ENCODE measurements at places on chromosomes 1 and 21. TPM values are rescaled to one million over a fixed set of nuclear protein-coding genes. Genes with fewer than 3 reads are reported as not detected.

Gene PDZK1
- total RNA-seq = not detected

Gene CTSS
- total RNA-seq = 53.4 TPM

Gene MCOLN2
- 37.3 TPM for total RNA-seq

Gene C1orf105
- not detected for total RNA-seq

Gene BACE2
- total RNA-seq = not detected

Gene DENND2D
- total RNA-seq = 221 TPM

Gene OR14K1
- total RNA-seq = not detected

Gene CD84
- 37.0 TPM for total RNA-seq

Gene KLF17
- not detected for total RNA-seq

Gene NTPCR
- total RNA-seq = 85.4 TPM

Gene MANEAL
- total RNA-seq = 1.0 TPM

DNA sequence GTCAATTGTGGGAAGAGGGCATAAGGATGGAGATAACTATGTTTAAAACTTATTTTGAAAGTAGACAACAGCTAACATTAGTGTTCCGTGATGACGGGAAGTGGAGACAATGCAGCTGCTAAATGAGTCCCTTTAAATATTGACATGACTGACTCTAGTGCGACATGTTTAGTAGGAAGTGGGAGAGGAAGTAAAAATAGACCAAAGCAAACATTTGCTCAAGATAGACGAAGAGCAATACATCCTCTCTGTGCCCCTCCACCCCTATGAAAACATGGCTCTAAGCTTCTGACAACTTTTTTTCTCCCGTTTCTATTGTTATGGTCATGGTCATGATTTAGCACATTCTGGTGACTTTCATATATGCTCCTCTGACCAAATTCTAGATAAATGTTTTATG, 60.0 kb upstream of the HMCN1 start:
- DNase-seq = no peak

GRCh38 chr1:93215322-93215721, 34.8 kb downstream of the CCDC18 start:
- no peak for DNase-seq

DNA sequence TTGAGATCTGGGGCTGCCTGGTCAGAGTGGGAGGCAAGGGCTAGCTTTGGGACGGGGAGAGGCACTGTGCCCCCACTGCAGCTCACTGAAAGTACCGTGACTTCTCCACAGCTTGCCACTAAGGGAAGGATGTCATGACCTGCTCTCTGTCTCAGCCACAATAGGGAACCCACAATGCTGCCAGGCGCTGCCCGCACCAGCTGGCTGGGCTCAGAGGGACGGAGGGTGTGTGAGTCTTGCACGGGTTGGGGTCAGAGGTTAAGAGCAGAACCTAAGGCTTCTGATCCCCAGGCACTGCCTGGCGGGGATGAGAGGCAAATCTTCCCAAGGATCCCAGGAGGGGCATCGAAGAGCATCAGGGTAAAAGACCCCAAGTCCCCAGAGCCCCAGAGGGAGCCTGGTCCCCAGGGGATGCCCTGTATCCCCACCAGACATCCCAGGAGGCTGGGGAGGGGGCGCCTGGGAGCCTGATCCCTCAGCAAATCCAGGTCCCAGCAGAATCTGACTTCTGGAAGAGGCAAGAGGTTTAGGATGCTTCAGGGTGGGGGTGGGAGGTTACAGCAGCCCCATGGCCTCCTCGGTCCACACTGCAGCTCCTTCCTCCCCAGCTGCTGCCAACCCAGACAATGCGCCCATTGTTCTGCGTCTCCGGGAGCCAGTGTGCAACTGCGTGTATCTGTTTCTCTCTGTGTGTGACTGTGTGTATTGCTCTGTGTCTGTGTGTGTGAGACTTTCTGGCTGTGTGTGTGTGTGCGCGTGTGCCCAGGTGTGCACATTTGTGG, 2.0 kb upstream of the MARCKSL1 start:
- DNase-seq = no peak

DNA sequence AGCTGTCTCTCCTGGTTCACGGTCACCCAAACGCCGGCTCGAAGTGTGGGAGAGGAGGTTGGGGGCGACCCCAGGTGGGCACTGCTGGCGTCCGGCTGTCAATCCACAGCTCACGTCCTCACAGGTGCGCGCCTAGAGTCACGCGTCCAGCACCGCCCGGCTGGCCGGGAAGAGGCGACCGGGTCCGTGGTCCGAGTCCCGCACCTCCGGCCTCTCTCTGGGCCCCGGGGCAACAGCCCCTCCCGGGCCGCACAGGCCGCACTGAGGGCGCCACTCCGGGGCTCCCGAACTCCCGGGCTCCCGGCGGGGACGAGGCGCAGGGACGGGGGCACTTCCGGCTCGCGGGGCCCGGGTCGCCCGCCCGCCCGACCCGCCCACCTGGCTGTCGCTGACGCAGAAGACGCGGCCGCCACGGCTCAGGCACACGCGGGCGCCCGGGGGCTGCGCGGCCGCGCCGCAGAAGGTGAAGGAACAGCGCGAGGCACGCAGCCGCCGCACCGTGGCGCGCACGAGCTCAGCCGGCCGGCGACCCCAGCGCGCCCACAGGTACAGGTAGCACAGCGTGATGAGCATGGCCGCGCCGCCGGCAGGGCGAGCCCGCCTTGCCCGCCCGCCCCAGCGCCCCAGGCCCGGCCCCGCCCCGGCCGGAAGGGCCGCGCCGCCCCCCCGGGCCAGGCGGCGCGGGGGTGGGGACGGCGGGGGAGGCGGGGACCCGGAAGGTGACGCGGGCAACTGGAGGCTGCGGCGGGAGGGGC, at the start of gene HLCS:
TSS of gene HLCS (minus strand) at position 604 of the 755 bp plus-strand sequence. CDS start at position 573, 31 bp downstream.
- peak; percentile 79 for DNase-seq

DNA sequence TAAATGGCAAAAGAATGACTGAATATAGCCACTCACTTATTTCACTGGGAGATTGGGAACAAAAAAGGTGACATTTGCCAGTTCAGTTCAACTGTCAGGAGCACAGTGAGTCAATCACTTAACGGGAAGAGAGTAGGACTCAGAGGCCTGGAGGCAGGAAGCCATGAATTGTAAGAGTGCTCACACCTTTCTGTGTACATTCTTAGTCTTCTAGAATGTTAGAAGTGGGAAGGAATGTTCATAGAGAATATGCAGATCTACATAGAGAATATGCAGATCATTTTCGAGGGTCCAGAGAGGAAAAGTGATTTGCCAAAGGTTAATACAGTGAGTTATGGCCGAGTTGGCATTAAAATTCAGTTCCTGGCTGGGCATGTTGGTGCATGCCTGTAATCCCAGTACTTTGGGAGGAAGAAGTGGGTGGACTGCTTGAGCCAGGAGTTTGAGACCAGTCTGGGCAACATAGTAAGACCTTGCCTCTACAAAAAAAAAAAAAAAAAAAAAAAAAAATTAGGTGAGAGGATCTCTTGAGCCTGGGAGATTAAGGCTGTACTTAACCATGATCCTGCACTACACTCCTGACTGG, 8.3 kb downstream of the IL20 start:
- DNase-seq = no peak

DNA sequence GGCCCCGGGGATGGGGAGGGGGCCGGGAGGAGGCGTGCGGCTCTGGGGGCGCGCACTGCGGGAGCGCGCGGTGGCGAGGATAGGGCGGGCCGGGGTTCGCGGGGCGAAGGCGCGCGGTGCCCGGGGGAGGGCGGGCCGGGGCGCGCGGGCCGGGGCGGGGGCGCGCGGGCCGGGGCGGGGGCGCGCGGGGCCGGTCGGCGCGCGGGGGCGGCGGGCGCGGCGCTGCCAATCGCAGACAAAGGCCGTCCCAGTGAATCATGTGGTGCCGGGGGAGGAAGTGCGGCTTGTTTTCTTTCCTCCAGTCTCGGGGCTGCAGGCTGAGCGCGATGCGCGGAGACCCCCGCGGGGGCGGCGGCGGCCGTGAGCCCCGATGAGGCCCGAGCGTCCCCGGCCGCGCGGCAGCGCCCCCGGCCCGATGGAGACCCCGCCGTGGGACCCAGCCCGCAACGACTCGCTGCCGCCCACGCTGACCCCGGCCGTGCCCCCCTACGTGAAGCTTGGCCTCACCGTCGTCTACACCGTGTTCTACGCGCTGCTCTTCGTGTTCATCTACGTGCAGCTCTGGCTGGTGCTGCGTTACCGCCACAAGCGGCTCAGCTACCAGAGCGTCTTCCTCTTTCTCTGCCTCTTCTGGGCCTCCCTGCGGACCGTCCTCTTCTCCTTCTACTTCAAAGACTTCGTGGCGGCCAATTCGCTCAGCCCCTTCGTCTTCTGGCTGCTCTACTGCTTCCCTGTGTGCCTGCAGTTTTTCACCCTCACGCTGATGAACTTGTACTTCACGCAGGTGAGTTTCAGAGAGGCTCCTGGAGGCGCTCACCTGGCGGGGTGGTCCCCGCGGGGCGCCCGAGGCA, at the start of gene GPR137B:
TSS of gene GPR137B (plus strand) at position 287 of the 851 bp plus-strand sequence. CDS start at position 371, 84 bp downstream.
- DNase-seq = peak; percentile 52

GRCh38 chr1:151948506-151948905, 39.2 kb upstream of the THEM4 start:
- no peak for DNase-seq

- no peak for DNase-seq
These were observed 3.2 kb upstream of the ARTN start for GRCh38 chr1:43930168-43930948.

DNA sequence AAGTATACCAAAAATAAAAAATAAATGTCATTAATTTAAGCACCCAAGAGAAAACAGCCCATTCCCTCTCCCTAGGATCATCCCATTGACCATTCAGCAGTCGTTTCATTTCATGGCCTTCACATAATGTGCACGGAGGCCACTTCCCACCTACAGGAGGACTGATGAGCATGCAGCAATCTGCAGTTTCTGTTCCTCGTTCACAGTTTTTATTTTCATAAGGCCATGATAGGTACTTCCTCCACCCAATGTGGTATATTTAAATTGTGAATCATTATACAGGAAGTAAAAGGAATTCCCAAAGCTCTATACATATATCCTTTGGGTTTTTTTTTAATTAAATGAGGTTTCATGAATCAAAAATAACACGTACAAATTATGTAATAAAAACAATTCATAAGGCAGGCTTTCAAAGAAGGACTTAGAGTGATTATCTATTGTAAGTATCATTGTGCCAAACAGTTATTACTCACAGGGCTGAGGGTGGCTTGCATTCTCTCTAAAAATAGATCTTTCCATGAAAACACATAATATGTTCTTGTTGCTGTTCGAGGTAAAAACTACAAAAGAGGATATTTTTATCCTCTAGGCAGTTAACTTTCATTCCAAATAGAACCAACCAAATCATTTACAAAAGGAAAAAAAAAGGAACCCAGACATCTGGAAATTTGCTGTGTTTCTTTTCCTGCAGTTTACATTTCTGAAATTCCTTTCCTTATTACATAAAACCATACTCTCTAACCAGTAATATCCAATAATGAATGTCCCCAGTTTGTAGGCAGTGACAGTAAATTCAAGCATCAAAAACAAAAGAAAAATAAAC, 27.5 kb upstream of the SLC44A3 start:
- DNase-seq = no peak

- peak; percentile 69 for DNase-seq
These were observed 85.0 kb downstream of the NKAIN1 start for GRCh38 chr1:31154632-31155215.

- peak; percentile 83 for DNase-seq
These were observed 19.4 kb downstream of the CLIC6 start for GRCh38 chr21:34688145-34688544.

GRCh38 chr1:229106526-229107125, 164.3 kb upstream of the RAB4A start:
- no peak for DNase-seq

- no peak for DNase-seq
These were observed 174.3 kb upstream of the LMO4 start for GRCh38 chr1:87154384-87154783.

DNA sequence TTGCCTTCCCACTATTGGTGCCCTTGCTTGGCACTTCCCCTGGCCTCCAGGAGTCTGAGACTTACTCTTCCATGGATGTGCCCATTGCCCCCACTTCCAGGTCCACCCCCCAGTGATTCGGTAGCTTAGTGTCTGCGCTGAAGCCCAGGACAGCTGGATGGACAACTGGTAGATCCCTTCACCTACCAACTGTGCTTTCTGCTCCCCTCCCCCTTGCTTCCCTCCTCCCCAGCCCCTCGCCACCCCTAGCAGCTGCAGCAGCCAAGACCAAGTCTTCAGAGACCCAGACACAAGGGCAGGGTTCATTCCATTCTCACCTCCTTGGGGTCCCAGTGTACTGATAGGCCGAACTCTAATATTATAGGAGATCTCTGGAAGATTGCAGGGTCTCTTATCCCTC, 6.9 kb downstream of the LMNA start:
- DNase-seq = no peak

DNA sequence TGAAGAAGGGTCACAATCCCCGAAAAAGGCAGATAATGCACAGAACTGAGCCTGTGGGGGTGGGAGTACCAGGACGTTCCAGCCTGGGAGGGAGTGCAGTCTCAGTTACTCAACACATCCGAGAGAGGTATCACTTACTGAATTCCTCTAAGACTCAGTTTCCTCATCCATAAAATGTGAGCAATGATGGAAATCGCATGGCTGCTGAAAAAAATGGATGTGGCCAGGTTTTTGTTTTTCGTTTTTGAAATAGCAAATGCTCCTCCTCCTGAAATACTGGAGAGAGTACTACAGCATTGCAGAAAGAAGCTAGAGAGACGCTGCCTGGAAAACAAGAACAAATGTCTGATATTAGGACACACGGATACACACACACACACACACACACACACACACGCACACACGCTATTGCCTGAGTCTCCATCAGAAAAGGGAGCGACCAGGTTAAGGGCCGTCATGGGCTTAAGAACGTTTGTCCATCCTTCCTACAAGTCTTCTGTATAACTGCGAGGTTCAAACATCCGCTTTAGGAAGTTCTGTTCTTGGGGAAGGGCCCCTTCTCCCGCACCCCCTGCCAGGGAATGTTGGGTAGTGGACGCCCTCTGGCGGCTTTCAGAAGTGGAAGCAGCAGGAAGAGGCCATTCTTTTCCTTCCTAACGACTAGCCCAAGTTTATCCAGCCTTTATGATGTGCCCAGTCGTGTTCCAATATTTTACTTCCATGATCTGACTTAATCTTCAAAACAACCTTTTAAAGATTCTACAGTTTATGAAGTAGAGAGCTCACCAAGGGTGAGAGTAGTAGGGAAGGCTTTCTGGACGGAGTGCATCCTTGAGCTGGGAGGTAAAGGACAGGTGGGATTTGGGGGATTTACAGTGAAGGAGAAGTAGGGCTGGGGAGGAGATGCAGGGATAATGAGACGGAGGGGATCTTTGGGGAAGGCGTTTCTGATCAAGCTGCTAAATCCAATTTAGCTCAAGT, 699 bp upstream of the NES start:
- DNase-seq = no peak

GRCh38 chr1:162676750-162677149, 44.5 kb downstream of the DDR2 start:
- no peak for DNase-seq

GRCh38 chr1:15432324-15432723, 5.9 kb upstream of the CTRC start:
- DNase-seq = no peak

GRCh38 chr1:153356392-153357075, 1.1 kb upstream of the S100A9 start:
- DNase-seq = no peak

DNA sequence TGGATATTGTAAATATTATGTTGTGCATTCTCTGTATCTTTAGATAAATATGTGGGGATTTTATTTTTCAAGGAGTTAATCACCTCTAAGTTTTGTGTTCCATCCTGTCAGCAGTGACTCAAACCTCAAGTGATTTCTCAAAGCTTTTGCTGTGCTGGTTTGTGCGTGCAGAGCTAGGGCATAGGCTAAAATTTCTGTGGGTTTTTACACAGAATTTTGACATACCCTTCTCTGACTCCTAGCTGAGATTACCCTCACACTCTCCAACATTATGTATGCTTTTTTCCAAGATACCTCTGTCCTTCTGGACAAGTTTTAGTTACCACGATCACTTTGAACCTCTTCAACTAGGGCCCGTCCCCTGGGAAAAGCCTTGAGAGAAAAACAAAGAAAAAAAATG, 384.9 kb downstream of the NCAM2 start:
- no peak for DNase-seq

GRCh38 chr1:223177681-223178080, 34.6 kb upstream of the TLR5 start:
- no peak for DNase-seq
